ENCODE measurements at places on chromosomes 11 and 22.

DNA sequence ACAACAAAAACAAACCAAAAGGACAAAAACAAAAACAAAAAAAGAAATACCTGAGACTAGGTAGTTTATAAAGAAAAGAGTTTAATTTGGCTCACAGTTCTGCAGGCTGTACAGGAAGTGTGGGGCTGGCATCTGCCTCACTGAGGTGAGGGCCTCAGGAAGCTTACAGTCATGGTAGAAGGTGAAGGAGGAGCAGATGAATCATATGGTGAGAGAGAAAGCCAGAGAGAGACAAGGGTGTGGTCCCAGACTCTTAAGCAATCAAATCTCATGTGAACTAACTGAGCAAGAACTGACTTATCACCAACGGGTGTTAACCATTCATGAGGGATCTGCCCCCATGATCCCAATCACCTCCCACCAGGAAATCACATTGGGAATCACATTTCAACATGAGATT lies 58.8 kb upstream of the ZBED5 start:
- no peak for DNase-seq

DNA sequence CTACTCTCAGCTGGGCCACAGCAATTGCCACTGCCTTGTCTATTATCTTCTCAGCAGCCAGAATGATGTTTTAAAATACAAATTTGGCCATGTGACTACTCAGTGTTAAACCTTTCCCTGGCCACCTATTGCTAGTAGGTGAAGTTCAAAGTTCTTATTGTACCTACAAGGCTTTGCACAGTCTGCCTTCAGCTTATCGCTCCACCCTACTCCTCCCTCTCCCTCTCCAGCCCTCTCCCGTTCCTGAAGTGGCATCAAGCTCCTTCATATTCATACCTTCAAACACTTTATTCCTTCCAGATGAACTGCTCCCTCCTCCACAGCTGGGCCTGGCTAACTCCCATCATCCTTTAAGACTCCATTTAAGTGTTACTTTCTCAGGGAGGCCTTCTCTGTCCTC lies 37.3 kb downstream of the OR10A6 start:
- no peak for DNase-seq

- peak; percentile 44 for DNase-seq
Observed at GRCh38 chr22:37639070-37639760, at the start of gene SH3BP1. Gene SH3BP1, plus strand, starts transcription at chr22:37639669. Its CDS starts 119 bp downstream, at chr22:37639788.

- no peak for DNase-seq
Observed at GRCh38 chr11:364991-365725, 4.1 kb upstream of the B4GALNT4 start.

GRCh38 chr11:44006917-44007361 lies 40.8 kb upstream of the ACCSL start:
- DNase-seq, result no peak

DNA sequence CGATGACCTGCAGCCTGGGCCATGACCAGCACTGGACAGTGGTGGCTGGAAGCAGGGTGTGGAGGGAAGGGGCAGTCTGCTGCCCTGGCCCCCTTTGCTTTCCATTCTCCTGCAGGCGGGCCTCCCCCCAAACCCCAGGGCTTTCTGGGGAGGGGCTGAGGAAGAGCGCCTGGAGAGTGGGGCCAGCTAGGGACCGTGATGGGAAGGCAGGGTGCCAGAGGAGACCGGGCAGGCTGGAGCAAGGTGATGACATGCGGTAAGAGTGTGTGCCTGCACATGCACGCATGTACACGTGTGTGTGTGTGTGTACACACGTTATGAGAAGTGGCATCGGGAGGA lies 7.8 kb downstream of the OAF start:
- DNase-seq, result no peak

GRCh38 chr11:18650859-18651557 lies 16.9 kb upstream of the SPTY2D1 start:
- no peak for DNase-seq

DNA sequence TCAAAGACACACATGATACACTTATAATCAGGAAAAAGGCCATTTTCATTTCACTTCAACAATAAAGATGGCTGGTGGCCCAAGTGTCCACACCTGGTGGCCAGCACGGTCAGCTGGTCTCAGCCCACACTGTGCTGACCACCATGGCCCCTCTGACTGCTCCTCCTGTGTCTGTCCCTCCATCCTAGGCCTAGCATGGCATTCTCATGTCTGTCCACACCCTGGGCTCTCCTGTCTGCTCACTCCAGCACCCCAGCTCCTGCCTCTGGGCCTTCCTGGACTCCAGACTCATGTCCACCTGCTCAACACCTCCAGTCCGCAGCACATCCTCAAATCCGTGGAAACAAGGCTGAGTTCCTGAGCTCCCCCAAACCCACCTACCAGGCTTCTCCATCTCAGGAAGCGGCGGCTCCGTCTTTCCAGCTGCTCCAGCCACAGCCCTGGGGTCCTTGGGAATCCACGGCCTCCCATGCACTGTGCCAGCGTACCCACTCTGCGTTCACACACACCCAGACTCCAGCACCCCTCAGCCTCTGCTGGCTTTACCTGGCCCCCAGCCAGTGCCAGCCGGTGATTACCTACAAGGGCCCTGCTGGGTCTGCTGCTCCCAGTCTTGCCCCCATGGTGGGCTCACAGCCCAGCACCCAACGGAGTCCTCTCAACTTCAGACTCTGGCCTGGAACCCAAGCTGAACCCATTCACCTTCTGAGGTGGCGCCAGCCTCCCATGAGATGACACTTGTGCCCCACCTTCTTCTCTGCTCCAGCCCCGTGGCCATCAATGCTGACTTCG lies 13.9 kb downstream of the SIRT3 start:
- DNase-seq, result no peak

GRCh38 chr11:21398195-21398594 lies 728.8 kb downstream of the NELL1 start:
- DNase-seq, result no peak

DNA sequence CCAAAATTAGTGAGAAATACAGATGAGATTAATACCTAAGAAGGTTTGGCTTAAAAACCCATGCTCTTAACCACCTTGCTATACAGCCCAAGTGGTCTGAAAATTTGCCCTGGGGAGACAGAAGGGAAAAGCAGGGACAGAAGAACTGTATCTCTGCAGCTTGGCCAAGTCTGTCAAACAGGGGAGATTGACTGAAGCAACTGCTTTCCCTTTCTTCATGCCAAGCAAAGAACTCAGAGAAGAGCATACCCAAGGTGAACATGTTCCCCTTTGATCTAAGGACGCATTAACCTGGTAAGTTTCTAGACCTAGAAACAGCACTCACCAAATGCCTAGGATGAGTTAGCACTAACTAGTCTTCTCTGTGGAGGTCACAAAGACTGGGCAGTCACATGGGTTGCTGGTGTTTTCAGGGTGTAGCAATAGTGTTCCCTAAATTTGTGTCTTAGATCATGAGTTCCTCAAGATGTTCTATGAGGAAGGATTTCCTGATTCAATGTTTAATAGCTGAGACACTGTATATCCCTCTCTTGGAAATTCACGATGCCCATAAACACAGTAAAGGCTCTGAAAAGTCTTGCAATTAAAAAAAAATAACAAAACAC lies 75.6 kb upstream of the GRAMD1B start:
- no peak for DNase-seq

GRCh38 chr22:31289344-31289743 lies 2.9 kb downstream of the PIK3IP1 start:
- peak; percentile 57 for DNase-seq

DNA sequence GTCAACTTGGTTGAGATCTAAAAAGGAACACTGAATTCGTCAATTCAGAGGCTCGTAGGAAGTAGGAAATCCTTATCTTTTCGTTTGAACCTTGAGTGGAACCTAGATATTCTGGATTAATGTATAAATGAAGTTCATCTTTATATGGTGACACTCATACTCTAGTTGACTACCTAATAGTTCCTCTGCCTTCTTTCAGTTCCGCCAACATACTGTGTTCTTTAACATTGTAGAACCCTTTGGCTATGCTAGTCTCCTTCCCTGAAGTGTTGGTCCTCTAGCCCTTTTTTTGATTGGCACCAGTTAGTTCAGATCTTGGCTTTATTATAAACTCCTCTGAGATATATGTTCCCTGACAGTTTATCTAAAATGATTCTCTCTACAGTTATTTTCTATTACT lies 1.5 kb downstream of the ATM start:
- DNase-seq, result no peak

GRCh38 chr11:118442908-118443589 lies 6.8 kb downstream of the KMT2A start:
- no peak for DNase-seq

- no peak for DNase-seq
Observed at GRCh38 chr11:2585566-2586086, 114.2 kb downstream of the KCNQ1OT1 start.

DNA sequence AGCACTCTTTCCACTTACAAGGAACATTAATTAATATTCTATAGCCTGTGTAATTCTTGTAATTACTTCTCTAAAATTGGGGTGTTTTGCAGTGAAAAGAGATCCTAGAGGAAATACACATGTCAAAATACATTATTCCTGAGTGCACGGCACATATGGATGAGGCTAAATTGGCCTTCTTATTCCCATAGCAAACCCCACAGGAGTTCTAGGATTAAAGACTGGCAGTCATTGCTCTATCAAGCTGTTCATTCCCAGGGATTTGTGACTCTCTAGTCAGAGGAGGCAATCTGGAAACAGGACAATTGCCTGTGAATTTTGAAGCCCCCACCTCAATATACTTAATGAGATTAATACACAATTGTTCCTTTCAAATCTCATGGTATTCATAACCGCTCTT lies 145.9 kb upstream of the OPCML start:
- DNase-seq, result no peak

- peak; percentile 72 for DNase-seq
Observed at GRCh38 chr22:28829358-28830181, 29.2 kb upstream of the XBP1 start.

- DNase-seq, result no peak
Observed at GRCh38 chr11:76077575-76078150, 128.6 kb downstream of the WNT11 start.

- no peak for DNase-seq
Observed at GRCh38 chr11:6799402-6799801, at the start of gene OR6A2. Gene OR6A2, minus strand, starts transcription at chr11:6799689. Its CDS starts 3,981 bp downstream, at chr11:6795708.

GRCh38 chr11:2420502-2421225 lies 20.1 kb downstream of the TSSC4 start:
- DNase-seq, result peak; percentile 62

DNA sequence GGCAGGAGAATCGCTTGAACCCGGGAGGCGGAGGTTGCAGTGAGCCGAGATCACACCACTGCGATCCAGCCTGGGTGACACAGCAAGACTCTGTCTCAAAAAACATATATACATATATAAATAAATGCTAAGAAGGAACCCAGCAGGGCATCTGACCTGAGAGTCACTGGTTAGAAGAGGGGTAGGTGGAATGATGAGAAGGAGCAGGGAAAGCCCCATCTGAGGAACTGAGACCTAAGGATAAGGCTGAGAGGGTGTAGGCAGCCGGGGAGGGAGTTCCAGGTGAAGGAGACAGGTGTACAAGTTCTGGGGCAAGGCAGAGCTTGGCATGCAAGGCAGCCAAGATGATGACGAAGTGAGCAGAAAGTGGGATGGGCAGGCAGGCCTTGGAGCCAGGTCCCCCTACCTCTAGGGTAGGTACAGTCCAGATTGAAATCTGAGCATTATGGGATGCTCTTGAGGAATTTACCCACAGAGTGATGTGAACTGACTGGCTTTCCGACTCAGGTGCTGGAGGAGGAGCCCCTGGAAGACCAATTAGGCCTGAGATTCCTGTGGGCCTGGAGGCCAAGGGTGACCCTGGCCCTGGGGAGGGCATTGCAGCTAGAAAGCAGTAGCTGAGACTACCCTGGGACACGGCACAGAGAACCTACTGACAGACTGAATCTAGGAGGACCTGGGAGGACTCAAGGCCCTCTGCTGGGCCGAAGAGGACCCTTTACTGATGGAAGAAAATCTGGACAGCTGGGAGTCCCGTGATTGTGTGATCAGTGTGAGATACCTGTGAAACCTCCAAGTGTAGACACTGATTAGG lies 22.8 kb downstream of the KLHL22 start:
- no peak for DNase-seq

DNA sequence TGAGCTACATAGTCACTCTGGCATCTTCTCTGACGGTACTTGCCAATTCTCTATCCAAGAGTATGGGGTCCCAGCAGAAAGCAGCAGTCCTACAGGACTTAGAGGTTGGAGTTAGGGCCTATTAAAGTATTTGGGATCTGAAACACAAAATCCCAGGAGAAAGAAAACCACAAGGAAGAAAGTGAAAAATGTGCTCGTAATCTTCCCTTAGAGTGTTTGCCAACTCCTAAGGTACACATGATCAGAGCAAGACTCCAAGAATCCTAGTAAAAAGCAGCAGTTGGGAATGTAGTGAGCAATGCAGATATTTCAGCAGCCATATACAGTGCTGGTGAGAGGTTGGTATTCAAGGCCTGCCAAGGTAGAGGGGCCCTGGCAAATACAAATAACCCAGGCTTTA lies 71.6 kb downstream of the EXT2 start:
- DNase-seq, result no peak

GRCh38 chr11:64853709-64854108 lies 9.3 kb upstream of the CDC42BPG start:
- DNase-seq, result no peak

DNA sequence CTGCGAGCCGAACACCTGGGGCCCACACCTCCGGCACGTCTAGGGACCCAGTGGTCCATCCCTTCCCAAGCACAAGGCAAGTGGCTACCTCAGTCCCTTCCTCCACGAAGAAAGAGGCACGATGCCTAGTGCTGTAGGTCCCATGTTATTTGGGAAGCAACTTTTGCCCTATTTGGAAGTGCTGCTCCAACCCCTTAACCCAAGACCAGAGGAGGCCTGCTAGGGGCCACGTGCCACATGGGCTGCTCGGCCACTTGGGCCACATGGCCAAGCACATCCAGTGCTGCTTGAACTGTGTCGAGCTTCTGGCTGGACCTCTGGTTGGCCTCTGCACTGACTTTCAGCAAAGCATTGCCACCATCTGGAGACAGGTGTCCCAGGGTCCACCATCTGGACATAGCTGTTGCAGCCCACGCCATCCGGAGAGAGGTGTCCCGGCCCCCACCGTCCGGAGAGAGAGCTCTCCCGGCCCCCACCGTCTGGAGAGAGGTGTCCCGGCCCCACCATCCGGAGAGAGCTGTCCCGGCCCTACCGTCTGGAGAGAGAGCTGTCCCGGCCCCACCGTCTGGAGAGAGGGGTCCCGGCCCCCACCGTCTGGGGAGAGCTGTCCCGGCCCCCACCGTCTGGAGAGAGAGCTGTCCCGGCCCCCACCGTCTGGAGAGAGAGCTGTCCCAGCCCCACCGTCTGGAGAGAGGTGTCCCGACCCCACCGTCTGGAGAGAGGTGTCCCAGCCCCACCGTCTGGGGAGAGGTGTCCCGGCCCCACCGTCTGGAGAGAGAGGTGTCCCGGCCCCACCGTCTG lies 6.5 kb upstream of the B4GALNT4 start:
- no peak for DNase-seq

- peak; percentile 18 for DNase-seq
Observed at GRCh38 chr22:36873614-36874308, 13.0 kb downstream of the NCF4 start.

DNA sequence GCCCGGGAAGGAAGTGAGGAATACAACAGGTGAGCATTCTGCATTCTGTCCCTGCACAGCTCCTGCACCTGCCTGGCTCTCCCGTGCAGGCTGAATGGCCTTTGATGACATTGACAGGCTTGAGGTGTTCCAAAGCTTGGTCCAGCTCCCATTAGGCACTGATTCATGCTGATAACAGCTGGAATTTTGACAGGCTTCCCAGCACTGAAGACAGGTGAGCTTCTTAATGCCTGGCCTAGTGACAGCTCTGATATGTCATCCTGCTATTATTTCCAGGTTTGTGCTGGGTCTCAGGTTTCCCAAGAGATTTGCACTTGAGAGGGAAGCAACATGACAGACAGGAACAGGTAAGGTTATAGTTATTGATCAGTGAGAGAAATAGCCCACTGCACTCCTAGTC lies 58.0 kb upstream of the MTNR1B start:
- peak; percentile 61 for DNase-seq

- DNase-seq, result no peak
Observed at GRCh38 chr22:29172216-29172615, 33.5 kb upstream of the EMID1 start.

All from NCI-H2081 (cell line).